CMK (cell line): ENCODE measurements at places on chromosomes 6 and 20.

DNA sequence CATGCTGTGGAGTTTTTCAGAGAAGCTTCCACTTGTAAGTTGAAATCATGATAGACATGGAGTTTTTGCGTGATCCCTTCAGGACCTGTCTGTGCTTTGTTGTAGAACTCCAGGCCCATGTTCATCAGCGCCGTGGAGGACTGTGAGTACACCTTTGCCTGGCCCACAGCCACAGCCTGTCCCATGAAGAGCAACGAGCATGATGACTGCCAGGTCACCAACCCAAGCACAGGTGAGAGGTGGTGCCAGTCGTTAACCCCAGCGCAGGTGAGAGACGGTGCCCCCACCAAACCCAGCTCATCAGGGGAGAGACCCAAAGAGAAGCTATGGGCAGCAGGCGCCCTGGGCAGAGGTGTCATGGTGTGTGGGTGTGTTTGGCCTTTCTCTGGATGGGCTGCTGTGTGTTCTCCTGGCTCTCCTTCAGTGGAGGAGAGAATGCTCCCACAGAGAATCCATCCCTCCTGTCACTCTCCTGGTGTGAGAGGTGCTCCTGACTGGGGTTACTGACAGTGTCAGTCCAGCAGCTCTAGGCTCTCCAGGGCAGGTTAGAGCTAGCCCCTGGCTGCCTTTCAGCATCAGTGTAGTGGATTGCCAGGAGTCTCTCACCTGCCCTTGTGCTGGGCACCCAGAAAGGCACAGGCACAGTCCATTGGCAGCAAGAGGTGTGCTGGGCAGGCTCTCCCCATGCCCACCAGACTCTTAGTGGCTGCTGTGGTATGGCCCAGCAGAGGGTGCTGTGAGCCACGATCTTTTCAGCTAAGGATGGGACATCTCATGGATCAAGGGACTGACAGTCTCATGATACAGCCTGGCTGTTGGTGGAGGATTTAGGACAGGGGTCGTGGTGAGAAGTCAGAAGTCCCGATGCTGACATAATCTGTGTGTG lies 49.6 kb upstream of the SLC22A1 start:
- no peak for DNase-seq

GRCh38 chr6:165881806-165882205 lies 218.8 kb upstream of the PDE10A start:
- DNase-seq, result no peak

GRCh38 chr6:72712910-72713309 lies 91.0 kb downstream of the KCNQ5 start:
- DNase-seq, result no peak

DNA sequence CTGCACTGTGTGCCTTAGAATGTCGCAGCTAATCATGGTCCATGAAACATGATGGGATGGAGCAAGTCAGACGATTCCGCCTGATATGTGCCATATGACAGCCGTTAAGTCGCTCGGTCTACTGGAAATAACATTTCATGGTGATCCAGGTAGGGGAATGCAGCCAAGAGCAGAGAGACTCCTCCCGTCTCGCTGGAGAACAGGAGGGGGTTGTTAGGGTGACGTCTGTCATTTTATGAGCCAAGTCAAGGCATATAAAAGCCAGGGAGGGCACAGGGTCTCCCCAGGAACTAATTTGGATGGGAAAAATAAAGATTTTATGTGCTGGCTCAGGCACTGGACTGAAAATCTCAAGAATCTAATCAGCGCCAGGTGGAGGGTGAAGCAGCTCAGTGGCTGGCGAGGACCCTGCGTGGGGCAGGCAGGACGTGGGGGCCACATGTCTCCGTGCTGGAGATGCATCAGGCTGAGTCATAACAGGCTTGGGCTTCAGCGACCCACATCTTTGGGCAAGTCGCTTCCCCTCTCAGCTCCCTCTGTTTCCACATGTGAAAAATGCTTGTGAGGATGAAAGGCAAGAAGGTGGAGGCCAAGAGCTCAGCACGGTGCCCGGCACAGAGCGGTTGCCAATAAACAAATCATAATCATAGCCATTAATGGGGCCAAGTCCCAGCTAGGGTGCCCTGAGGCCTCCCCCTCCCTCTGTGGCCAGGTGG lies 234.6 kb downstream of the ANKRD60 start:
- no peak for DNase-seq

GRCh38 chr20:45833883-45834796 lies 541 bp downstream of the SNX21 start:
- no peak for DNase-seq

DNA sequence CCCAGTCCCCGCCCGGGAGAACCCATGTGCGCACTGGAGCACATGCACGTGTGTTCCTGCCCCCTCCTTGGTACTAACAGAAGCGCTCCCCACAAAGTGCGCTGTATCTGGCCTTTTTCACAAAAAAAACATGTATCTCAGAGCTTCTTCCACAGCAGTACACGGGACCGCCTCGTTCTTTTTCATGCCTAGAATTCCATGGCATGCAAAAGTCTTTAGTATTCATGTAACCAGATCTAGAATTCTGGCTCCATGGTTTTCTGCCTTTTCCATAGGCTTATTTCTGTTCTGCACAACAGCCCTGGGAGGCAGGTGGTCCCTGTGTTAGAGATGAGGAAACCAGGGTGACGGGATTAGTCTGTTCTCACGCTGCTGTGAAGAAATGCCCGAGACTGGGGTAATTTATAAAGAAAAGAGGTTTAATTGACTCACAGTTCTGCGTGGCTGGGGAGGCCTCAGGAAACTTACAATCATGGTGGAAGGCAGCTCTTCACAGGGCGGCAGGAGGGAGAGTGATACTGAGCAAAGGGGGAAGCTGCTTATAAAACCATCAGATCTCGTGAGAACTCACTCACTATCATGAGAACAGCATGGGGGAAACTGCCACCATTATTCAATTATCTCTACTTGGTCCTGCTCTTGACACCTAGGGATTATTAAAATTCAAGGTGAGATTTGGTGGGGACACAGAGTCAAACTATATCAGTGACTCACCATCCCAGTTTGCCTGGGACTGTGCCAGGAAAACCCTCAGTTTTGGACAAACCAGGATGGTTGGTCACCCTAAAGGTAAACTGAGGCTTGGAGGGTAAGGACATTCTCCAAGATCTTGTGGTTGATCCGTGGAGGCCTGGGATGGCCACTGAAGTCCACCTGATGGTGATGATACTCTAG lies 41.0 kb downstream of the C20orf203 start:
- no peak for DNase-seq

GRCh38 chr20:40865095-40865494 lies 163.5 kb upstream of the TOP1 start:
- no peak for DNase-seq

DNA sequence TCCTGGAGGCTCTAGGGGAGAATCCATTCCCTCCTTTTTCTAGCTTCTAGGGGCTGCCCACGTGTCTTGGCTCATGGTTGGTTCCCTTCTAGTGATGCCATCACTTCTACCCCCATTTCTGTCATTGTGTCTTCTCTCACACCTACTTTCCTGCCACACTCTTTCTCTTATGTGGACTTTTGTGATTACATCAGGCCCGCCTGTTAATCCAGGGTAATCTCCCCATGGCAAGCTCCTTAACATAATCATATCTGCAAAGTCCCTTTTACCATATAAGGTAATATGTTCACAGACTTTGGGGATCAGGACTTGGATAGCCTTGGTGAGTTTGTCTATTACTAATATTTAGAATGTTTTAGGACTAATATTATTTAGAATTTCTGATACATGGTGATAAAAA lies 111.9 kb downstream of the DNAH8 start:
- no peak for DNase-seq

GRCh38 chr20:60627751-60628565 lies 624.1 kb upstream of the CDH4 start:
- no peak for DNase-seq

- DNase-seq, result no peak
Observed at GRCh38 chr6:44423306-44423705, 35.8 kb downstream of the CDC5L start.

- no peak for DNase-seq
Observed at GRCh38 chr6:43436577-43437282, 9.4 kb downstream of the ABCC10 start.

GRCh38 chr6:70903665-70904452 lies 53.0 kb downstream of the B3GAT2 start:
- DNase-seq, result no peak

GRCh38 chr6:112651239-112651638 lies 304.1 kb downstream of the RFPL4B start:
- DNase-seq, result peak; percentile 87

DNA sequence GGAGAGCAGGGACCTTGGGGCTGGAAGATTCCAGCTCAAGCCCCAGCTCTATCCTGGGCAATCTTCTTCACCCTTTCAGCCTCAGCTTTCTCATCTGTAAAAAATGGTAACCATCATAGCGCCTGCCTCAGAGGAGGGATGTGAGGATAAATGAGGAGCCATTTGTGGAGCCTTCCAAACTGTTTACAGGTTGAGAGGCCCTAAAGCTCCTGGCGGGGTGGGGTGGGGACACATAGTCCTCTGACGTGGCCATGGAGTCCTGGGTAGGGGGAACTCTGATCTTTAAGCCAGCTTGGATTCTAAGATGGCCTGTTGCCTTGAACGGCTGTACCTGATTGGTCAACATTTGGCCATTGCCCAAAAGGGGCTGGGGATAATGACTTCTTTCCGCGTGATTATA lies 111.1 kb downstream of the TOX2 start:
- no peak for DNase-seq

DNA sequence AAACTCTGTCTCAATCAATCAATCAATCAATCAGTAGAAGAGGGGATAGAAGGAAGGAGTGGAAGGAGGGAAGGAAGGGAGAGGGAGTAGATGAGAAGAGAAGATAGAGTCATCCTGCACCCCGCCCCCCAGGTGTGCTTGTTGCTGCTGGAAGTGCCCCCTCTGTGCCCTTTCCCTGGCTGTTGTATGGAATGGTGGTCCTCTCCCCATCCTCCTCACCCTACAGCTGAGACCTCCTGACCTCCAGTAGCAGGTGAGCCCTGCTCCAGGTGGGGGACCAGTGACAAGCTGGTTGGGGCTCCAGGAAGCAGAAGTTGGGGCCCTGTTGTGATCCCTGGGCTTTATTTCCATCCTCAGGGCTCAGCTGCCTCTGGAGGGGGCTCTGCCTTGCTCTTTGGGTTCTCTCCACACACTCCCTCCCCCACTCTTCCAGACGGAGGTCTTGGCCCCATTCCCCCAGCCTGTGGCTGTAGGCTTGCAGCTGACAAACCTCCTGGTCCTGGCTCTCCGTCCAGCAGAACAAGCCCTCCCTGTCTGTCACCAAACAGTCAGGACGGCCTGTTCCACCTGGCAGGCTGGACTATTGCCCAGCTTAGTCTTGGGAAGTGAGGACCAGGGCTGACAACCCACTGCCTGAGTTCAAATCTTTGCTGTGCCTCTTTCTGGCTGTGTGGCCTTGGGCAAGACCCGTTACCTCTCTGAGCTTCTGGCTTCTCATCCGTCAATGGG lies 26.0 kb upstream of the SCRT2 start:
- DNase-seq, result no peak

GRCh38 chr6:42424906-42425474 lies 26.7 kb downstream of the TRERF1 start:
- DNase-seq, result no peak

DNA sequence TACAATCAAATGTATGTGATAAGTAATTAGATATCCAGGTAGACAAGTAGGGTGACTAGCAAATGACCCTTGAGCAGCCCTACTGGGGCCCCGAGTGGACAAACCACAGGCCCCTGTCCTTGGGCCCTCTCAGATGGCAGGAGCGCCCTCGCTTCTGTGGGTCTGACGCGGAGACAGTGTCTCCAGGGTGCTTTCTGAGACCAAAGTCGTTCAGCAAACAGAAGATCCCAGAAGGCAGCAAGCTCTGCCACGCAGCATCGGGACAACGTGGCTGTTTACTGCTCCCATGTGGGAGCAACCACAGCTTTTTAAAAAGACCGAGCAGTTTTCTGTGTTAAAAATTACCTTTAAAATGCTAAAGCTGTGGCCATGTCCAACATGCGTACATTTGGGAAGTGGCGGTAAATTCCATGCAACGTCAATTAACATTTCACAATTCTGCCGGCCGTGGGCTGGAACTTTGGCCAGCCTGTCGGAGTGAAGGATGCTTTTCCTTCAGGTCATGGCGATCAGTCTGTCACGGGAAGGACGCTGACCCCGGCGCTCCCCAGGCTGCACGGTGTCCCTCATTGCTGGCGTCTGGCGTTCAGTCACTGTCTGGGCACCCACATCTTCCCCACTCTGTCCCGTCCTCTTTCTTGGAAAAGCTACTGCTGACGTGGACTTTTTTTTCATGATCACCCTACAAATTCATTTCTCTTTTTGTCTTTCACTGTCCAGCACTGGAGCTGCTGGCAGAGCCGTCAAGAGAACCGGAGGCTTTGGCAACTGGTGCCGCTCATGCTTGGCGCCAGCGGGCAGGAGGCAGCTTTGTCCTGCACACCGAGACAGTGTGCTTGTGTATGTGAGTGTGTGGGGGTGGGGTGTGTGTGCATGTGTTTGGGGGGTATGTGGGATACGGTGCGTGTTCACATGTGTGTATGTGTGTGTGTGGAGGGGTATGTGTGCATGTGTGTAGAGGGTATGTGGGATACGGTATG lies 293.1 kb downstream of the CDH4 start:
- no peak for DNase-seq

GRCh38 chr20:16488086-16488485 lies 85.2 kb downstream of the KIF16B start:
- no peak for DNase-seq

- DNase-seq, result no peak
Observed at GRCh38 chr20:62820208-62820961, 3.5 kb downstream of the COL9A3 start.

DNA sequence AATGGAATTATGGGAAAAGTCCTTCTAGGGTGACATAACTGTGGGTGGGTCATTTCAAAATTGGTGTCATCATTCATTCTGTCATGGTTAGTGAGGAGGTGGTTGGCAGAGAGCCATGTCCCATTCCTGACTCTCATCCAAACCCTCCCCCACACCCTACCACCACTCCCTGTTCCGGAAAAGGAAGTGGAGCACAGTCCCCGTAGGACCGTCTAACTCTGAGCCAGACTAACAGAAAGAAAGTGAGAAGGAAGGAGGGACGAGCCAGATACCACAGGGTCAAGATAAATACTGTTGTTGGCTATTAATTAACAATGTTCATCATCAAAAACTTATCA lies 4.8 kb downstream of the TRIM10 start:
- peak; percentile 82 for DNase-seq

GRCh38 chr20:46903937-46904336 lies 9.3 kb downstream of the EYA2 start:
- no peak for DNase-seq
